ENCODE measurements at places on chromosomes 12 and 14.

DNA sequence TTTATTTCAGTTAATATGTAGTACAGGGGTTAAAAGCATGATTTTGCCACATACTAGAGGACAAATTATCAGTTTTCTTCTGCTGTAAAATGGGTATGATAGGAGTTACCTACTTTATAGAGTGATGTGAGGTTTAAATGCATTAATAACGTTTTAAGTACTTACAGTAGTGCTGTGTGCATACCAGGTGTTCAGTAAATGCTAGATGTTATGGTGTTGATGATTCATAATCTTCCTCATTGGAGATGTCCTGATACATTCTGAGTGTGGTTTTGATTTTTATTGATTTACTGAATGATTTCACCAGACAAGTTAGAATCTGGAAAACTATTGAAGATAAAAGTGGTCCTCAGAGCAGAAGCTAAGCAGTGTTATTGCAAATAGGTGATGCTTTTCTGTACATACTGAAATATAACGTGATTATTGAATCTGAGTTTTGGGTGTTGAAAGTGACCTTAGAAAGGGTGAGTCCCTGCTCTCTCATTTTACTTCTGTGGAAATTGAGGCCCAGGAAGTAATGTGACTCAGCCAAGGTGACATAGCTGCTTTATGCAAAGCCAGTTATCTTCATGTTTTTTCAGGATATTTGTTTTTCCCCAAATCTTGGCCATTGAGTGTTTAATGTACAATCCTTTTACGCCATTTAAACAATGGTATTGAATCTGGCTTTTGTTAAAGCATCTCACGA, 54.7 kb downstream of the VRK1 start:
- no peak for DNase-seq

GRCh38 chr12:42281844-42282243, 43.8 kb upstream of the YAF2 start:
- no peak for DNase-seq

- peak; percentile 69 for DNase-seq
Measured at GRCh38 chr14:74333909-74334308, 14.4 kb upstream of the VRTN start.

GRCh38 chr12:52622349-52622748, 4.0 kb upstream of the KRT73 start:
- no peak for DNase-seq

DNA sequence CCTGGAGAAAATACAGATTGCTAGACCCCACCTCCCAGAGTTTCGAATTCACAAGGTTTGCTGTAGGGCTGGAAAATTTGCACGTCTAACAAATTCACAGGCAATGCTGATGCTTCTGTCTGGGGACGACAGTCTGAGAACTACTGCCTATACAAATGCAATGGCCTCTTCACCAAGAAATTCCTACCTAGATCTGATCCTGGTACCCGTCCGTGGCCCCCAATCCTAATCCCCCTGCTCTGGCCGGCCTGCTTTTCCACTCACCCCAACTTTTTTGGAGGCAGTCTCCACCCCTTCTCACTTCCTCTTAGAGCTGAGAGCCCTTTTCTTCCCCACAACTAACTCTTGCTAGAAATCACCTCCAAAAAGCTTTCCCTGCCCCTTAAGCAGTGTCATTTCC, 3.1 kb upstream of the SSH1 start:
- no peak for DNase-seq

DNA sequence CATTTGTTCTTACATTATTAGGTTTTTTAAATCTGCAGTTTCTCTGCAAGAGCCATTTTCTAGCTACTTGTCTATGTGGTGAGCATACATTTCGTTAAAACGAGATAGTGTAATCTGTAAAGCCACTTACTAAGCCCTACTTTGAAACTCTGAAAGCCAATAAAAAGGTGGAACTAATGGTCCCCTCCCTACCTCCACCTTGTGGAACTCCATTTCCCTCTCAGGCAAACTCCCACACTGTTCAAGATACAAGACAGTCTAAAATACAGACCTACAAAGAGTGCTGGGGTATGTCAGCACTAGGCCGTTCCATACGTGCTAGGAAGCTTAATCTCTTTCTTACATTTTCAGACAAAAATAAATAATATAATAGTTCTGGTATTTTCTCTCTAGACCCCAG, 74.1 kb downstream of the DUSP6 start:
- DNase-seq: no peak

DNA sequence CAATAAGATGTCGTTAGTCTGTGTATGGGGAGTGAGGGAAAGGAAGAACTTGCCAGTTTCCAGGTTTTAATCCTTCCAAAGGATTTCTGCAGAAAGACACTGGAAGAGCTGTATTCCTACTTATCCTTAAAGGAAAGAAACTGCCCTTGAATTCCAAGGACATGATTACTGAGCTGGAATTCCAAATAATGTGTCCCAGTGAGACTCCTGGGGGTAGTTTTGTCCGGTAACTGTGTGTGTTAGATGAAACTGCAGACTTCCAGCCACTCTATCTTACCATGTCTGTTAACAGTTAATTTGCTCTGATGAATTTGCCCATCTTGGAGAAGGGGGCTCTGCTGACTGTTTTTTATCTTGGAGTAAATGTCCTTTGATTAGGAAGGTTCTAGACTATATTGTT, 33.0 kb downstream of the CKB start:
- no peak for DNase-seq

- no peak for DNase-seq
Measured at GRCh38 chr12:3752096-3752709, 706 bp downstream of the CRACR2A start.

DNA sequence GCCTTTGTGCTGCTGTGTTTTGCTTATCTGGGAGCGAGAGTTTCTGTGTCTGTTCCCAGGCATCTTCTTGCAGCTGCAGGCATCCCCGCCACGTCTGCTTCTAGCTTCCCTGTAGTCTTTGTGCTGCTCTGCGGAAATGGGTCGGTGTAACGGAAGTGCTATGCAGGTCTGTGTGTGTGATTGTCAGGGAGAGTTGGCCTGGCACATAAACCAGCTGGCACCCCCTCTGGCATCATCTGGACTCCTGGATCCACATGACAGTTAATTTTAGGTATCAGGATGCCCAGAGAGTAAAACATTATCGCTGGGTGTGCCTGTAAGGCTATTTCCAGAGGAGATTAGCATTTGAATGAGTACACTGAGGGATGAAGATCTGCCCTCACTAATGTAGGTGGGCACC, 9.4 kb upstream of the OASL start:
- DNase-seq: no peak

DNA sequence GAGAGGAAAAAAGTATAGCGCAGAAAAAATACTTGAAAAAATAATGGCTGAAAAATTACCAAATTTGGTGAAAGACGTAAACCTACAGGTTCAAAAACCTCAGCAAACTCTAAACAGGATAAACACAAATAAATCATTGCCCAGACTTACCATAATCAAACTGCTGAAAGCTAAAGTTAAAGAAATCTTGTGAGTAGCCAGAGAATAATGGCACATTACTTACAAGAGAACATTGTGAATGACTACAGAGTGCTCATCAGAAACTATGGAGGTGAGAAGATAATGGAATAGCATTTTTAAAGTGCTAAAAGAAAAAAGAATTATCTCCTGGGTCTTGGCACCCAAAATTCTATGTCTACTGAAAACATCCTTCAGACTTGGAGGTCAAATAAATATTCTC, 36.0 kb downstream of the ATF1 start:
- DNase-seq: no peak

DNA sequence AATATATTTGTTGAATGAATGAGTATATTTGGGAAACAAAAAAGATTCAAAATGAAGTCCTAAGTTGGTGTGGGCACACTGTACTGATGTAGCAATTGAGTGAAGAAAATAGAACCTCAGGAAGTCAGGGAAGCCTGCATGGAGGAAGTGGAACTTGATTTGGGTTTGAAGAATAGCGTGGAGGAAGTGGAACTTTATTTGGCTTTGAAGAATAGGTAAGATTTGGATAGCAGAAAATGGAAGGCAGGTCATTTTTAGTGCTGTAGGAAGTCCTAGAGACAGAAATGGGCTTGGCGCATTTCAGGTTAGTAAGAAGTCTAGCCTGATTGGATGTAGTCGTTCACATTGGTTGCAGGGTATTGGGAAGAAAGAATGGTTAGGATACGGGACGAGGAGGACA, 5.4 kb downstream of the C12orf75 start:
- DNase-seq: no peak

GRCh38 chr14:105061428-105062047, 3.7 kb downstream of the GPR132 start:
- no peak for DNase-seq

GRCh38 chr12:91603060-91603459, 420.4 kb upstream of the DCN start:
- DNase-seq: no peak

GRCh38 chr12:65306366-65307168, 28.1 kb downstream of the MSRB3 start:
- DNase-seq: no peak

DNA sequence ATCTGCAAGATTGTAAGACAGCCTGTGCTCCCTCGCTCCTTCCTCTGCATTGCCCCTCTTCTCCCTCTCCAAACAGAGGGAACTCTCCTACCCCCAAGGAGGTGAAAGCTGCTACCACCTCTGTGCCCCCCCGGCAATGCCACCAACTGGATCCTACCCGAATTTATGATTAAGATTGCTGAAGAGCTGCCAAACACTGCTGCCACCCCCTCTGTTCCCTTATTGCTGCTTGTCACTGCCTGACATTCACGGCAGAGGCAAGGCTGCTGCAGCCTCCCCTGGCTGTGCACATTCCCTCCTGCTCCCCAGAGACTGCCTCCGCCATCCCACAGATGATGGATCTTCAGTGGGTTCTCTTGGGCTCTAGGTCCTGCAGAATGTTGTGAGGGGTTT, 37.4 kb downstream of the DAD1 start:
- no peak for DNase-seq

DNA sequence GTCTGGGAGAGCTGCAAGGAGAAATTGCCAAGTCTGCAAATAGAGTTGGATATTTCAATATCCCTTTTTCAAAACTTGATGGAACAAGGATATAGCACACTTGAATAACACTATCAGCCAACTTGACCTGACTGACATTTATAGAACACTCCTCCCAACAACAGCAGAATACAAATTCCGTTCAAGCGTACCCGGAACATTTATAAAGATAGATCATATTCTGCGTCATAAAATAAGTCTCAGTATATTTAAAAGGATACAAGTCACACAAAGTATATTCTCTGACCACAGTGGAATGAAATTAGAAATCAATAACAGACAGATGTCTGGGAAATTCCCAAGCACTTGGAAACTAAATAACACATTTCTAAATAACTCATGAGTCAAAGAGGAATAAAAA, 29.0 kb upstream of the MEG3 start:
- DNase-seq: no peak

DNA sequence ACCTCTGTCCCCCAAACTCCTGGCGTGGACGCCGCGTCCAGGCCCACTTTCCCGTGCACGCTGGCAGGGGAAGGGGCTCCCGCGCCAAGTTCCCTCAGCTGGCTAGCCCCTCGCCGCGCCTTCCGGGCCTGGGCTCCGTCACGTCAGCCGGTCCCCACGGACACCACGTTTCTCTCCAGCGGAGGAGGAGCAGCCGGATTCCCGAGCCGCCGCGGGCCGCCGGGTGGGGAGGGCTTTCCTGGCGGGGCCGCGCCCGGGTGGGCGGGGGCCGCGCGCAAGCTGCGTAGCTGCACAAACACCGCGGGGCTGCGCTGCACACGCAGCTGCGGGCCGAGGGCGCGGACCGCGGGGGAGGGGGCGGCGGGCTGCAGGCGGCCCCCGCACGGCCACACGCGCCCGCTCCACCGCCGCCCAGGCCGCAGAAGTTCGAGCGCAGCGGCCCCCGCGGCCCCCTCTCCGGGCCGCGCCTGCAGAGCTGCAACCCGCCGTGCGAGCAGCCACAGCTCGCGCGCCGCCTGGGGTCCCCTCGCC, 45.1 kb upstream of the PNMA1 start:
- DNase-seq: peak; percentile 35

- no peak for DNase-seq
Measured at GRCh38 chr12:132601171-132601883, 9.1 kb downstream of the LRCOL1 start.

- DNase-seq: no peak
Measured at GRCh38 chr12:122085591-122085990, 7.0 kb downstream of the MLXIP start.

DNA sequence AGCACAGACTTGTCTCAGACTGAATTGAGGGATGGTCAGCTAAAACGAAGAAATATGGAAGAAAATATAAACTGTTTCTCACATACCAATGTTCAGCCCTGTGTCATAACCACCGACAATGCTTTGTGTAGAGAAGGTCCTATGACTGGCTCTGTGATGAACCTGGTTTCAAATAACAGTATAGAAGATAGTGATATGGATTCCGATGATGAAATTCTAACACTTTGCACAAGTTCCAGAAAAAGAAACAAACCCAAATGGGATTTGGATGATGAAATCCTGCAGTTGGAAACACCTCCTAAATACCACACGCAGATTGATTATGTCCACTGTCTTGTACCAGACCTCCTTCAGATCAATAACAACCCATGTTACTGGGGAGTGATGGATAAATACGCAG, 7.9 kb upstream of the MAPK1IP1L start:
- DNase-seq: no peak

DNA sequence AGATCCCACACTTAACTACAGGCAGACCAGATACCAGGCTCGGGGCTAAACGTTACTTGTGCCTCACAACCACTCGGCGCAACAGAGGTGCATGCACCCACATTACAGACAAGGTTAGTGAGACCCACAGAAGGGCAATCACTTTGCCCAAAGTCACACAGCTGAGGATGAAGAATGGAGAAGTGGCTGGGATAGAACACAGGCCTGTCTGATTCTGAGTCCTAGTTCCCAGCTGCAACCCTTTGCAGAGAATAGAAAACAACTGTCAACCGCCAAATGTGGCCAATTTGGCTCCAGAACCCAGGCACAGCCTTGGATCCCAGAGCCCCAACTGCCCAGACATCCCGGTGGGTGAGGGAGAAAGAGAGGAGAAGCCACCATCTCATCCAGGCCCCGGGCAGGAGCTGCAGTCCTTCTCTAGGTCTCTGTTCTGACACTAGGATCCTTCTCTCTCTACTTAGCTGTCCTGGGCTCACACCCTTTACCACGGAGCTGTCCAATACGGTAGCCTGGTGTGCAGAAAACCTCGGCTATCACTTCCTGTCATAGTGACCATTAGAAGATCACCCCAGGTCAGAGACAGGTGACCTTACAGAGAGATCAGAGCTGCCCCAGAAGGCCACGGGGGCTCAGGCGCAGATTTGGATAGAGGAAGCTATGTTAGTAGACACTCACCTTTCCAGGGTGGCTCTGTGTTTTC, 59.1 kb downstream of the FAM222A start:
- DNase-seq: no peak

GRCh38 chr14:92951912-92952471, 29.0 kb downstream of the CHGA start:
- DNase-seq: peak; percentile 12

- no peak for DNase-seq
Measured at GRCh38 chr12:12776261-12776660, 9.2 kb upstream of the APOLD1 start.

DNA sequence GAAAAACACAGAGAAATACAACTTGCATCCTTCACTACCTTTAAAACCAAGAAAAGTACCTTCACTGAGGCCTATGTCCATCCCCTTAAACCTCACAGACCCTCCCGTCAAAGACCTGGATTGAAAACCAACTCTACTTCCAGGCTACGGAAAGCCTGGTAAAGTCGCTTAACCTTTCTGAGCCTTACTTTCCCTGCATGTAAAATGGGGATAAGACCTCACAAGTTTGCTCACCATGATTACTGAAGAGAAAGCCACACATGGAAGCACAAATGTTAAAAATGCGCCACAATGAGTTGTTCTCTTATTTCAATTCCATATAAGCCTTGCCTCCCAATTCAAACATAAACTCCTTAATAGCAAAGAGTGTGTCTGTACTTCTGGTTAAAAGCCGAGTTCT, 8.4 kb downstream of the ACTN1 start:
- no peak for DNase-seq

- DNase-seq: no peak
Measured at GRCh38 chr12:83826112-83826511, 1086.5 kb downstream of the SLC6A15 start.

Data from fibroblast of skin of left biceps (primary cell).